ENCODE measurements at places on chromosomes 12 and 14.

DNA sequence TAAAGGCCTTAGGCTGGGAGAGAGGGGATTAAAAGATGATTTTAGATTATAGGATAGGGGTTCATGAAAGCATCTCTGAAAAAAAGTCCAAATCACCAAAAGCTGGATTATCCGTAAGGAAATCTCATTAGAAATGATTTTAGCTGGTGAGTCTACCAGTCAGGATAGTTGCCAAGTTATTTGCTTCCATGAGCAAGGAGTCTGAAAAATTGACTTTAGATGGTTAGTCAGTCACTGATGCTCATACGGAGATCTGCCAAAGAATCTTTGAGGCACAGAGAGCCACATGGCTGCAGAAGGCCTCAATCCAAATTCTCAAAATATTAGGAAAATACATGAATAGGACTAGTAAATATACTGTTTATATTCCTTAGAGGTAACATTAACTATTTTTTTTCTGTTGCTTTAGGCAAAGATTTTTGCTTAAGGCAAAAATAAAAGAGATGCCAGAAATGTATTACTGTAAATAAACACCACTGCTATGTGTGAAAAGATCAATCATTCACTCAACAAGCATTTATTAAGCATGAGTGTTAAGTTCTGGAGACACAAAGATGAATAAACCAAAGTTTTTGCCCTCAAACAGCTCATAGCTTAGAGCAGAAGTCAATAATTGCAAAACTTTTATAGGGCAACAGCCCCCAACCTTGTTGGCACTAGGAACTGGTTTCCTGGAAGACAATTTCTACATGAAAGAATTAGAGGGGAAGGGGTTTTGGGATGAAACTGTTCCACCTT lies 105.2 kb downstream of the BBS10 start:
- DNase-seq, result no peak

- DNase-seq, result no peak
These were observed 52.4 kb upstream of the EIF5 start for GRCh38 chr14:103281496-103282231.

DNA sequence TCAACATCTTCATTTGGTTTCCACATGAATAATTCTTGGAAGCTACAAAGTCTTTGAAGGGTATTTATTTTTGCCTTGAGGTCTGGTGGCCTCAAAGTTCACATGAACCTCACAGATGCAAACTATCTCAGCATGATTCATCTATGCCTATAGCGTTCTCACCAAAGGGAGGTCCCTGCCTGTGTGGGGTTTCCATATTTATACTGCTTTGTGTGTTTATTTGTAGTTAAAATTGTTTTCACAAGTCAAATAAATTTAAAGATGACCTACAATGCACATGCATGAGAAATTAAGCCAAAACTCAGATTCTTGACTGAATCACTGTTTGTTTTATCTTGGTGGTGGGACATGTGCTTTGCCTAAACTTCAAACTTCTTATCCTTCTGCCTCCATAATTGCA lies 176.7 kb downstream of the PPM1H start:
- no peak for DNase-seq

- DNase-seq, result no peak
These were observed 1.6 kb upstream of the TFCP2 start for GRCh38 chr12:51174501-51174900.

DNA sequence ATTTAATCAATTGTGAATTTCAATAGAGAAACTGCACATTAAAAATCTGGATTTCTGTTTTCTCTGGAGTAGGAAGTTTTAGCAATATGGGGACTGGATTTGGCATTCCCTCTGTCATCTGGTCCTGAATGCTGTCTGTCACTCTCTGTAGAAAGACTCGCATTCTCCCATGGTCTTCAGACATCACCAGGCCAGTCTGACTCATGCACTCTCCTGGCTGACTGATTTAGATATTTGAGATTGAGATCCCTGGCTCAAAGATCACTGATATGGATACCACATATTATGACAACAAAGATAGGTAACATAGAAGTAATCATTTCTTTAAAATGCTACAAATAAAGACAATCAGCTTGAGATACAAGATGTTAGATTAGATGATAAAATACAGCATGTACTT lies 524.5 kb downstream of the GALC start:
- no peak for DNase-seq

- no peak for DNase-seq
These were observed 229.2 kb upstream of the PPFIA2 start for GRCh38 chr12:81988362-81988761.

- no peak for DNase-seq
These were observed 929.8 kb downstream of the DIO2 start for GRCh38 chr14:79281244-79282152.

- no peak for DNase-seq
These were observed 117.1 kb downstream of the SLC25A47 start for GRCh38 chr14:100440207-100440631.

DNA sequence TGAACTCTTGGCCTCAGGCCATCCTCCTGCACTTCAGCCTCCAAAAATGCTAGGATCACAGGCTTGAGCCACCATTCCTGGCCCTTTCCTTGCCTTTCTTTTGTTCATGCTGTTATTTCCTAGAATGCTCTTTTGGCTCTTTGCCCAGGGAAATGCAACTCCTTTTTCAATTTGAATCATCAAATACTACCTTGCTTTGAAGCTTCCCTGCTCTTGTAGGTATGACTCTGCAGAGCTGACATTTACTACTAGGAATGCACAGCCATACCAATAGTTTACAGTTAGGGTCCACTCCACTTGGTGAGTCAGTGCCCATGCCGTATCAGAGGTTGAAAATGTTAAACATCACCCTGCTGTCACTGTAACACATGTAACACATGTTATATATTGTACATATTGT lies 107.0 kb upstream of the CRY1 start:
- DNase-seq, result no peak

- no peak for DNase-seq
These were observed 863.3 kb downstream of the C12orf50 start for GRCh38 chr12:87165733-87166375.

DNA sequence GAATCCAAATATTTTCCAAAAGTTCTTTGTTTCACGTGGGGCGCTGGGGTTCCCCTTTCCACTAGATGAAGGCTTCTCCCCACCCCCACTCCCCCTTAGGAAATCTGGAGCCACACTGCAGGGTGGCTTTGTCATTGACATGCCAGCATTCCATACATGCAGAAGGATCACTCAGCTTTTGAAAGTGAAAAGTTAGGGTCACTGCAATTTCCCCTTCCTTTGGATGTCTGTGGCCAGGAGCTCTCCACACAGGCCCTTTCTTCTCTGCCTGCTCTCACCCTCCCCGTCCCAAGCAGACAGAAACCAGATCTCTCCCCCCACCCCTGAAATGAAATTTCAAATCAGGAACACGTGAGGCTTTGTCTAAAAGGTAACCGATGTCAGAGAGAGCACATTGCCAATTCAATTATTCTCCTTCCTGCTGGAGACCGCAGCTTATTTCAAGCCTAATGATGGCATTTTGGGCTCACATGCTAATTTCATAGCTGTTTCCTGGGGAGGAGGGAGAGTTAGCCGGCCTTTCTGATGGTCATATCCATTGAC lies 153.9 kb upstream of the RFLNA start:
- no peak for DNase-seq

Measured in stimulated activated CD8-positive, alpha-beta memory T cell treated with anti-CD3 and anti-CD28 coated beads, Interleukin-7, amount 100 ng/mL, for 24 hours (primary cell).